ENCODE measurements at places on chromosomes 7 and 10.

DNA sequence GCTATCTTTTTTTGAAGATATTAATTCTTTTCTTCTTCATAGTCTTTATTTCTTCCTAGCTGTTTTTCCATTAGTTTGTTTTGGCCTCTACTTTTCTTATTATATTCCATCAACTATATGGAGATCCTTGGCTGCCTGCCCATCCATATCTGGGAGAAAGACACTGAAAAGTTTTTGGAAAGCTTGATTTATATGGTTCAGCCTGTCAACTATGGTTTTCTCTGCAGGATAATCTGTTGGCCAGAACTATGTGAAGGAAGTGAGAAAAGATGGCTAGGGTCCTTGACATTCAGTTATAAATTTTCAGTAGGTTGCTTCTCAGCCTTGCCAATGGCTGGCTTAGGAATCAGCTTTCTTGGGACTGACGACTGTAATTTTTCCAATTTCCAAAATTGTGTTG lies 10.0 kb upstream of the CDK14 start:
- no peak for DNase-seq

DNA sequence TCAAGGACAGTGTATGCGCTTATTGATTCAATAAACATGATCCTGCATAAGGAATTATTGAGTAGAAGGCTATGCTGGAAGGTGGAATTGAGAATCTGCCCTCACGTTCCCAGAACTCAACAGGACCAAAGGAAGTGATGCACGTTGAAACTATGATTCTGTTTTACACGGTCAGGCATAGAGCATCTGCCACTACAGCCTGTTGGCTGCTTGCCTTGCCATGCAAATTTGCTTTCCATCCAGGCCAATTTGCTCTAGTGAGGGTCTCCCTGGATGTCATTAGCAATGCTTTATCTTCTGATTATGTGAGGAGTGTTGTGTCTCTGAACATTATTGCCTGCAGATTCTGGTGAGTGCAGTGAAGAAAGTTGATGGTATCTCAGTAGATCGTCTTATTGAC lies 132.9 kb downstream of the ADRA2A start:
- DNase-seq: no peak

DNA sequence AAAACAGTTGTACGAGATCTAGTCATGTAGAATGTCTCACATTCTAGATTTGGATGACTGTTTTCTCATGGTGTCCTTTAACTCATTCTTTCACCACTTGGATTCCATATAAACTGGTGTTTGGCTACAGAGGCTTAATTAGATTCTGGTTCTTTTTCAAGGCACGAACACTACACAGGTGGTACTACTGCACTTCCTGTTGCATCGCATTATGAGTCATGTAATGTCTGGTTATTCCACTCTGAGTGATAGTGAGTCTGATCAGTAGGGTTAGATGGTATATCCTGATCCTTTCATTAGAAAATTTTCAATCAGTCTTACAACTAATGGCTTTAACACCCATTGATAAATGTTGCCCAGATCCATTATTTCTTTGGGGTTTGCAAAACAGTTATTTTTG lies 11.2 kb upstream of the AKAP9 start:
- DNase-seq: no peak

GRCh38 chr7:116351966-116352365 lies 141.6 kb downstream of the TES start:
- DNase-seq: no peak

- no peak for DNase-seq
These were observed 149.1 kb downstream of the PTPN20 start for GRCh38 chr10:47060356-47060755.

- DNase-seq: no peak
These were observed 41.1 kb downstream of the PUS7 start for GRCh38 chr7:105480931-105481330.

GRCh38 chr10:6401558-6402348 lies 178.3 kb downstream of the PRKCQ start:
- DNase-seq: peak; percentile 70

- no peak for DNase-seq
These were observed 82.5 kb downstream of the FAM53B start for GRCh38 chr10:124661660-124662180.

- DNase-seq: no peak
These were observed 223.6 kb upstream of the CELF2 start for GRCh38 chr10:10794046-10794445.

DNA sequence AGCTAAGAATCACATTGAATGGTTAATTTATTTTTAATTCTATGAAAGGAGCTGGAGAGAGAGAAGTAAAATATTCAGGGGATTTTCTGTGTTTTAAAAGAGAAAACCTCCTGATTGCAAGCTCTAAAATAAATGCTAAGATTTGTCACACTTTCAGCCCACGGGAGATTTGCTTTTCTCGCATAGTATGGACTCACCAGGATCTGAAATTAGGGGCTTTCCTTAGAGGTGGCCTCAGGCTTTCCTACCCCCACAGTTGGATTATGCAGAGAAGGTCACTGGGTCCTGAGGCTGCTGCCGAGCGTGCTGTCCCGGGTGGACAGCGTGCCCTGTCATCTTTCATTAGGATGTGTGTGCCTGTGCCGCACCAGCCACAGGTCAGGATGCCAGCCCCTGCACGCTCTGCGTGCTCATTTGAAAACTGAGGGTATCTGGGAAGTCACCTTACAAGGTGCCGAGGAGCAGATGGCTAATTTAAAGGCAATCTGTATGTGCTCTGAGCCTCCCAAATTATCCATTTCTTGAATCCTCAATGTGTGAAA lies 258.8 kb downstream of the CELF2 start:
- no peak for DNase-seq

GRCh38 chr10:130351466-130352290 lies 215.5 kb downstream of the GLRX3 start:
- no peak for DNase-seq

GRCh38 chr7:116902867-116903266 lies 40.5 kb downstream of the CAPZA2 start:
- DNase-seq: no peak

- no peak for DNase-seq
These were observed 53.6 kb downstream of the TMEM130 start for GRCh38 chr7:98816241-98816640.

- no peak for DNase-seq
These were observed 4.0 kb downstream of the BRAF start for GRCh38 chr7:140920745-140921144.

DNA sequence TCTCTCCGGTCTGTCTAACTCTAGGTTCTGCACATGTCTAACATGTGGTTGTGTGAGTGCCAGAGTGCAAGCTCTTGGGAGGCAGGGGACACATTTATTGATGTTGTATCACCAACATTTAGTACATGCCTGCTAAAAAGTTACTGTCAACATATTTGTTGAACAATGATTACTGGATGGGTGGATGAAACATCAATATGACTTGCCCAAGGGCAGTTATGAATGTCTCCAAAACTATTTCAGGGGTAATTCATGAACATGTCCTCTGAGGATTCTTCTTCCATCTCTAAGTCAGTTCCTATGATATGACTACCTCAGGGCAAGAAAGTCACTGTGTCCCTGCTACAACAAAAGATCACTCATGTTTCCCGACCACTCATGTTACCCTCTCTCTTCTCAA lies 91.3 kb upstream of the STEAP1B start:
- DNase-seq: no peak

- no peak for DNase-seq
These were observed 19.9 kb downstream of the TCAF1 start for GRCh38 chr7:143882020-143882603.

DNA sequence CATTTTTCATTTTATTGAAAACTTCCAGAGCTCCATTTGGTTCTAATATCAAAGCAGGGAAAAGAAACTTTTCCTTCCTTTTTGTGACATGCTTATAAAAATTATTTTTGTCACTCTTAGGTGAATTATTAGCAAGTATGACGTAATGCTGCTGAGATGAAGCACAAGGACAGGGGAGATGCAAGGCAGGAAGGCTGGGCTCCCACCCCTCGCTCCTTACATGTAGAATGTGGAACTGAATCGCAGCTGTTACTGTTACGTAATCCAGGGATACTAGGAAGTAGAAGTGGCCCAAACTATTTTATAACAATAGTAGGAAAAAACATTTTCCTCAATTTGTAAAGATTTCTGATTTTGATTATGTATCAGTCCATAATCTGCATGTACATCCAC lies 17.1 kb upstream of the GTPBP4 start:
- DNase-seq: no peak

- peak; percentile 17 for DNase-seq
These were observed at the start of gene RNF32 for GRCh38 chr7:156640257-156640948. TSS of gene RNF32 (plus strand) at chr7:156640774. CDS start at chr7:156643878, 3,104 bp downstream.

GRCh38 chr7:144691240-144691639 lies 144.6 kb downstream of the TPK1 start:
- DNase-seq: no peak

DNA sequence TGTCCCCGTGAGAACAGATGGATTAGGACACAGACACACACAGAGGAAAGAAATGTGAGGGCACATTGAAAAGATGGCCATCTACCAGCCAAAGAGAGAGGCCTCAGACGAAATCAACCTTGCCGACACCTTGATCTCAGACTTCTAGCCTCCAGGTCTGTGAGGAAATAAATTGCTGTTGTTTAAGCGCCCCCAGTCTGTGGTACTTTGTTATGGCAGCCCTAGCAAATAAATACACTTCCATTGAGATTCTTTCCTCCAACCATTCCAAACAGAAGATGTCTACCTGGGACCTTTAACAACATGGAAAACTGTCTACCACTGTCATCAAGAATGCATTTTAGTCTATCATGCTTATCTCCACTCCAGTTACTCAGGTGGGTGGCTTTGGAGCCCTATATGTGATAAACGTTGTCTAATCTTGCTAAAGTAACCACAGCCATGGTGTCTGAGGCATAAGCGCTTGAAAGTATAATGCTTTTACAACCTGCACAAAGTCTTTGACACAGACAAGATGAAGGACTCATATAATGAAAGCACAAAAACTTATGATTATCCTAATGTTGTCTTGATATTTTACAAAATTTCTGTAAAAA lies 244.3 kb downstream of the MTERF1 start:
- no peak for DNase-seq

- DNase-seq: no peak
These were observed 62.8 kb upstream of the GJD4 start for GRCh38 chr10:35542303-35542702.

DNA sequence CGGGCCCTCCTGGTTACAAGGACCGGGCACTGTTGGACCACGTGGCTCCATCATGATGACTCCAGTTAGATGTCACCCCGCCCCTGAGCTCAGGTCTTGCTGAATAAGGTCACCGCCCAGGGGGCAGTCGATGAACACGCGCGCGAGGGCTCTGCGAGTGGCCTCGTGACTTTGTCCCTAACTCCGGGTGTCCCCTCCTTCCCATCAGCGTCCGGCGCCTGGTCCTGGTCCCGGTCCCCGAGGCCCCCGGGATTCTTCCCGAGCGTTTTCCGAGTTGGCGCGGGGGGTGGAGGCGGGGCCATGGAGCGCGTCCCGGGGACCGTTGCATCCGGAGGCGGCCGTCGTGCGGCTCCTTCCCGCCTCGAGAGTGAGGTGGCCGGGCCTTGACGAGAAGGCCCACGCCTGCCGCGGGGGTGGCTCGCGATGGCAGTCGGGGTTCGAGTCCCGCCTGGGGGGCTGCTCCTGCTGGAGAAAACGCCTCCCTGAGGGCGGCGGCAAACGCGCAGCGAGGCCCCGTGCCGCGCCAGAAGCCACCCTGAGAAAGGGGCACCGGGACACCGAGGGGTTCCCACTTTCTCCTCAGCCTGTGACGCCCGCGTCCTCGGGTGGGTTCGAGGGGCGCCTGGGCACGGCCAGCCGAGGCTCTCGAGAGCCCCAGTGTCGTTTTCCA lies 569 bp upstream of the NPTX2 start:
- DNase-seq: no peak

DNA sequence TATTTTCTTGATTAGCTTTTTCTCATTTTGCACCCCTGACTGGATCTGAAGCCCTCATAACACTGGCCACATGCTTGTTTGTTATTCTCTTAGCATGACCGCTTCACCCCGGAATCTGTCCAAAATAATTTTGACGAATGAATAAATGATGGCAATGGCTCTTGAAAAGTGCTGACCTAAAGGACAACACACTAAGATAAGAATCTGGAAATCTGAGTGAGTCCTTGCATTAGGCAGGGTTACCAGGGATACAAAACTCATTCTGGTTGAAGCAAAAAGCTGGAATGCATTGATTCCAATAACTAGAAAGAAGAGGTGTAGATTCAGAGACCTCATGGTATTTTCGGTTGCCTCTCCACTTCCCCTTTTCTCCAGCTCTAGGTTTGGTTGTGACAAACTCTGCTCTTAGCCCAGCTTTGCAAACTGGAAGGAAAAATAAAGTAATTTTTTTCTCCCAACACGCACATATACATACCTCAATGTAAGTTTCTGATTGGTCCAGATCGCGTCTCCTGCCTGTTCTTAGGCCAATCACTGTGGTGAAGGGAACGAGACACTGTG lies 157.4 kb downstream of the SKIDA1 start:
- no peak for DNase-seq

GRCh38 chr10:110214371-110214826 lies 7.0 kb downstream of the MXI1 start:
- no peak for DNase-seq

- no peak for DNase-seq
These were observed 4.6 kb upstream of the CFAP46 start for GRCh38 chr10:132946806-132947546.

GRCh38 chr7:19958309-19958896 lies 185.0 kb upstream of the TMEM196 start:
- DNase-seq: peak; percentile 26

- no peak for DNase-seq
These were observed 3.0 kb downstream of the H2BK1 start for GRCh38 chr7:151207315-151207714.

GRCh38 chr7:111292026-111292470 lies 201.1 kb downstream of the LRRN3 start:
- DNase-seq: peak; percentile 26

DNA sequence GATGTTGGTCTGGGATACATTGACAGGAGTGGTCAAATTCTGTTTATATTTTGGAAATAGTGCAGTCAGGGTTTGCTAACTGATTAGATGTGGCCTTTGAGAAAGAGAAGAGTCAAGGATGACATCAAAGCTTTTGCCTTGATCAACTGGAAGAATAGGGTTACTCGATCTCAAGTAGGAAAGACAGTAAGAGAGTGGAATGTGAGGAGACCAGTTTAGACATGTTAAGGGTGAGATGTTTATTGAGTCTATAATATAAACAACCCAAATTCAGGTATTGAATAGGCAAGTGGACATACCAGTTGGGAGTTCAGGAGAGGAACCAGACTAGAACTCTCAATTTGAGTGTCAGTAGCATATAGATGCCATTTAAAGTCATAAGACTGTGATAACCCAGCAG lies 1.9 kb upstream of the ANKRD7 start:
- no peak for DNase-seq

GRCh38 chr7:156907656-156908055 lies 14.7 kb upstream of the LMBR1 start:
- peak; percentile 51 for DNase-seq

DNA sequence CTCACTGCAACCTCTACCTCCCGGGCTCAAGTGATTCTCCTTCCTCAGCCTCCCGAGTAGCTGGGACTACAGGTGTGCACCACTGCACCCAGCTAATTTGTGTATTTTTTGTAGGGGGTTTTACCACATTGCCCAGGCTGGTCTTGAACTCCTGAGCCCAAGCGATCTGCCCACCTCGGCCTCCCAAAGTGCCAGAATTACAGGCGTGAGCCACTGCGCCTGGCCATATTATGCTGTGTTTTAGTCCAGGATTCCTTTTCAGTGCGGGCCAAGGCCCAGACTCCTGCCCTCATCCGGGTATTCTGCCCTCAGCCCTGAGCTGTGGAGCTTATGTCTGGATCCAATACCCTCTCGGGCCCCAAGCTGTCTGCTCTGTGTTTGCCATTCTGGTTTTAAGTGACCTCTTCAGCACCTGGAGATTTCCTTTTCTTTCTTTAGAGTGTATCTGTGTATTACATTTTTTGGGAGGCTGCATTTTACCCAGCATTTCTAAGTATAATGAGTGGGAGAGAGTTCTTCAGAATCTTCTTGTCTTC lies 114.9 kb downstream of the BUB3 start:
- DNase-seq: no peak

Measured in AG04449 (cell line).